Cardiac fibroblast (primary cell): ENCODE measurements at places on chromosomes 4 and X.

- DNase-seq = no peak
These were observed 451.1 kb downstream of the RPA4 start for GRCh38 chrX:97334850-97335249.

- no peak for DNase-seq
These were observed 192.5 kb upstream of the ADAMTS3 start for GRCh38 chr4:72761368-72762038.

- DNase-seq = peak; percentile 65
These were observed 46.9 kb upstream of the SLC25A4 start for GRCh38 chr4:185096032-185096653.

DNA sequence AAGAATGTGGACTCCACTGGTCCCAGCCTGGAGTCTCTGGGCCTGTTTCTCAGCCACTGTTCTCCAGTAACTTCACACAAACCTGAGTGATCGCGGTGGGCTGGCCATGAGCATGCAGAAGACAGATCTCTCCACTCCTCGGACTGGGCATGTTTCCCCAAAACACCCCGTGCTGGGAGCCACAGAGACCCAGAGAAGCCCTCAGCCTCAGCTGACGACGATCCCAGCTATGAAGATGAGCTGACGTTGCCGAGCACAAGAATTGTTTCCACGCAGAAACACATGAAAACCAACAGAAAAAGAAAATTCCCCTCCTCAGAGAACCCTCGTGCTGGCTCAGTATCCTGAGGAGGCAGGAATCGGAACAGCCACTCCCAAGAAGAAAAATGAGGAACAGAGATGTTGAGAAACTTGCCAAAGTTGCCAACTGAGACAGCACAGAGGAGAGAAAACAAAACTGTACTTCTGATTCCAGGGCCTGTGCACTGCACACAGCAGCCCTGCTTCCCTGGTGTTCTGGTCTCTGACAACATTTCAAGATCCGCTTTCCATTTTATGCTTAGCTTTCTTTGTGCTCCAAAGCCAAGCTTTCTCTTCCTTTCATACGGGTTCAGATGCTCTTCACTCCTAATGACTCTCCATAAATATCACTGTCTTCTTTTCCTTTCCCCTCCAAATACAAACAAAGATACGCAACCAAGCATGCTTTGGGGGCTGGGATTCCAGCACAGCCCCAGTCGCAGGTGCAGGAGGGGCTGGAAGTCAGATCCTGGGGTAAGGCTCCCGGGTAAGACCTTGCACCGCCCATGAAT, 81.4 kb downstream of the IRF2 start:
- DNase-seq = no peak

DNA sequence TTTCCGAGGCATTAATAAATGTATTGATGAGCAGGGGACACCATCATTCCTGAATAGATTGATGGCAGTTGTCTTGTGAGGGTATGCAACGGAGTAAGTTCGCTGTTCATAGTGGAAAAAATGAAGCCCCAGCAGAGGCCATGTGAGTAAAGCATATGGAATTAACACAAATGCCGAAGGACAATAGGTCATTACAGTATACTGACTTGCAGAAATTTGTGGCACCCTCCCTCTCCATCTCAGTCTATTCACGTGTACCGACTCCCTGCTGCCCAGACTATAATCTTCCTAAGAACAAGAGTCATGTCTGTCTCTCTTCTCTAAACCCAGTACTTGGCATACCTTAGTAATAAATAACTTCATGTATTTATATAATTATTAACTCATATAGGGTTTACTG, 47.1 kb upstream of the PCDH10 start:
- no peak for DNase-seq

- no peak for DNase-seq
These were observed 339.6 kb upstream of the PCDH10 start for GRCh38 chr4:132809298-132810032.

DNA sequence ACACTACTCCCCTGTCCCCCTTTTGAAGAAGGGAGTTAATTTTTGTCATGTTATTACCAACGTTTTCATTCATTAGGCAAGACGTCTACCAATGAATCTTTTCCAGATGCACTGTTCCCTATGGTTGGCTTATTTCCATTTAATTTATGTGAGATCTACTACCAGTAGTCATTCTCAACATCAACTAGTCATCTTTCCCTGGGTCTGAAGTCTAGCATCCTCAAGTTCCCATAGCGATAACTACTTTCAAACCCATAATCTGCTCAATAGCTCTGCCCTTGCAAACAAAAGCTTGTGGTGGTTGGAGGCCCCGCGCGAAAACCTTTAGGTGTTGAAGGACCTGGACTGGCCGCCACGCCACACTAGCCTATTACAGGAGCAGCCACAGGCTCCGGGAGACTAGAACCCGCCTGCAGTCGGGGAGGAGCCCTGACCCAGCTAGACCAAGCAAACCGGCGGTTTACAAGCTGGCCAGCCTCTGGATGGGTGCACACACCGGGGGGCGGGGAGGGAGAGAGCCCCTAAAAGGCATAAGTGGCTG, 746 bp downstream of the PPAT start:
- peak; percentile 76 for DNase-seq

DNA sequence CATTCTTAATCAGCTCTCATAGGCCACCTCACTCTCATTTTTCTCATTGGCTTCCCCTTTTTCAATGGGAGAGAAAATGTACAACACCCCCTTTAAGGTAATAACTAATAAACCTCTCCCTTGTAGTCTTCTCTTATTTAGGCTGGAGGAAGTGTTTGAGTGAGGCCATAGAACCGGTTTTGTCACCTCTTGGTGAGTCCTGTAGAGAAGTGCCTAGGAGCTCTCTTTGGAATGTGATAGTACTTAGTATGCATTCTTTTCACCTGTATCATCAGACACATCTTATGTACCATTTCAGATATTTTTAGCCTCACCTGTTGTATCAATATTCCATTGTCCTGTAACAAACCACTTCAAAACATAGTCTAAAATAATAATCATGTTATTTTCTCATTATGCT, 3.5 kb upstream of the TAB3 start:
- DNase-seq = no peak

DNA sequence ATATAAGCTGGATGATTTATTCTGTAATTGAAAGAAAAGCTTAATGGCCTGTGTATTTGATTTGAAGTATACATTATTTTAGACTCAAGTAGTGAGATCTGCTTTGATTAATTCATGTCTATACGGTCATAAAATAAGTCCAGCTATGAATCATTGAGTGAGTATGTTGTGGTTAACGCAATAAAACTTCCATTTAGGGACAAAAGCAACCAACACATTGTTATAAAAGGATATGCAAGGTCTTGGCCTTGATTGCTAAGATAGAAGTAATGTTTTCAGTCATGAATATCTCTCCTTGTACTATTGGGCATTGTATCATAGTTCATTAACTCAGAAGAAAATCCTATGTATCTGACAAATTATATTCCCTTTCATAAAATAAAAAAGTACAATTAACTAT, 162.1 kb downstream of the EPHA5 start:
- DNase-seq = peak; percentile 88

GRCh38 chr4:83852085-83852451, 316.2 kb downstream of the GPAT3 start:
- DNase-seq = peak; percentile 89

DNA sequence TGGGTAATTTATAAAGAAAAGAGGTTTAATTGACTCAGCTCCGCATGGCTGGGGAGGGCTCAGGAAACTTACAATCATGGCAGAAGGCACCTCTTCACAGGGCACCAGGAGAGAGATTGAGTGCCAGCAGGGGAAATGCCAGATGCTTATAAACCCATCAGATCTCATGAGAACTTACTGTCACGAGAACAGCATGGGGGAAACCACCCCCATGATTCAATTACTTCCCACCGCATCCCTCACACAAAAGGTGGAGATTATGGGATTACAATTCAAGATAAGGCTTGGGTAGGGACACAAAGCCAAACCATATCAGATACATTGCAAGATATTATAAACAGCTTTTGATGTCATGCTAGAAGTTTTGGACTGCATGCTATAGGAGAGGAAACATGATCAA, 204.3 kb downstream of the VEGFC start:
- no peak for DNase-seq

GRCh38 chr4:106291678-106292077, 24.3 kb downstream of the TBCK start:
- DNase-seq = peak; percentile 37

GRCh38 chr4:1398681-1399507, 7.3 kb downstream of the NKX1-1 start:
- no peak for DNase-seq

- peak; percentile 32 for DNase-seq
These were observed 14.4 kb downstream of the ITGB1BP2 start for GRCh38 chrX:71315917-71316316.

DNA sequence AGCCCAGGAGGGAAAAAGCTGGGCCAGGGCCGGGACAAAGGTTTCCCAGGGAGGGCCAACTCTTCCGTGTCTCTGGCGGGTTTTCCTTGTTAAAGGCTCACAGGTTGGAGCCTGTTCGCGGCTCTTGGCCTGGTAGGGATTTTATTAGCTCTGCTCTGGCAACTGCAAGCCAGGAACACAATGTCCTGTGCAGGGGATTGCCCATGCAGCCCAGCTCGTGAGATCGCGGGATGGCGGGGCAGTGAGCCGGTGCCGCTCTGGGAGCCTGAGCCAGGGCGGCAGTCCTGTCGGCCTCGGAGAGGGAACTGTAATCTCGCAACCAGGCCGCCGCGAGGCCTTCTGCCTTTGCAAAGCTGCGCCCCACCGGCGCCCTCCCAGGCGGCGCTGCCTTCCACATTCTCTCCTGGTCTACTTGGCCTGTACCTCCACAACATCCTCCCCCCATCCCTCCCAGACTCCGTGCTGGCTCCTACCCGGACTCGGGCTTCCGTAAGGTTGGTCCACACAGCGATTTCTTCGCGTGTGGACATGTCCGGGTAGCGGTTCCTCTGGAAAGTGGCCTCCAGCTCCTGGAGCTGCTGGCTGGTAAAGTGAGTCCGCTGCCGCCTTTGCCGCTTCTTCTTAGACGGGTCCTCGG, 2.1 kb downstream of the PITX2 start:
- no peak for DNase-seq

GRCh38 chr4:81214881-81215868, at the start of gene PRKG2:
Gene PRKG2 (minus strand): TSS chr4:81215222. CDS start chr4:81205047, 10,175 bp downstream.
- peak; percentile 75 for DNase-seq

DNA sequence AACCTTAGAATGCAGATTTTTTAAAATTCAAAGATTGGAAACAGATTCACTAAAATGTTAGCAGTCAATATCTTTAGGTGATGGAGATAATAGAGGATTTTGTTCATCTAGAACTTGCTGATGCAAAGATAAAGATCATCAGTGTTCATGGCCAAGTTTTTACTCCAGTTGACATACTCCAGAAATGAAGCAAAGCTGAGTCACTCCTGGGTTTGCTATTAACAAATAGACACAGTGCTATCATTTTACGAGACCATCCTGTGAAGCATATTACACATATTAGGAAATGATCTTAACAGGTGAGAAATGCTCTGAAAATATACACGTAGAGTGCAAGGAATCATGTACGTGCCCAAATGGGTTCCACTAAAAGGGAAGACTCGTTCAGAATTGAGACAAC, 170.6 kb upstream of the FAM9B start:
- DNase-seq = no peak

GRCh38 chr4:120481756-120482155, 415.1 kb upstream of the MAD2L1 start:
- no peak for DNase-seq

GRCh38 chr4:145988628-145989027, 50.0 kb upstream of the ZNF827 start:
- DNase-seq = no peak

DNA sequence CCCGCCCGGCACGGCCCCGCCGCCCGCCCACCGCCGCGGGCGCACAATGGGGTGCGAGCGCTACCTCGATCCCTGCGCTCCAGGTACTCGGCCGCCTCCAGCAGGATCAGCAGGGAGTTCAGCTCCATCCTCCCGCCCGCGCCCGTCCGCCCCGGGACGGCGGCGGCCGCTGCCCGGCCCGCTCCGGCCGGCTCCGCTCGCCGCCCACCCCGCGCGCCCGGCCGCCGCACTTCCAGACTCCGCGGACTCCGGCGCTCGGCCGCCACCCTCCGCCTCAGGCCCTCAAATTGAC, at the start of gene MXD4:
TSS of gene MXD4 (minus strand) at position 257 of the 292 bp plus-strand sequence. CDS start at position 128, 129 bp downstream.
- no peak for DNase-seq

DNA sequence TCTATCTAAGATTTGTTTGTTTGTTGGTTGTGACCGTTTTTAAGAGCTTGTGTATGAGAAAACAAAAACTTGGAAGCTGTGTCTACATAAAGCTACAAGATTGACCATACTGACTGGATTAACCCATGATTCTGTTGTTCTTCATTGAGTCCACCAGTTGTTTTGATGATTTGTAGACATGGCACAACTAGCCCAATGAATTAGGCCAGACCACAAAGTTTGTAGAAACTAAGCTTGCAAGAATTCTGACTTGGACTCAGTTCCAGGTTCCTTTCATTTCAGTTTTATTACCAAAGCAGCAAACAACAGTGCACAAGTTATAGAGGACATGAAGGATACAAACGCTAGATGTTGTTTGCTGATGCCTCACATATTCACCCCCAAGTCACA, 119.3 kb downstream of the RASGEF1B start:
- DNase-seq = peak; percentile 50

GRCh38 chr4:8267077-8267476, 2.5 kb upstream of the HTRA3 start:
- peak; percentile 71 for DNase-seq
